Stomach (tissue), 19 donors: ENCODE measurements at places on chromosomes 3 and 15. TPM values are rescaled to one million over a fixed set of nuclear protein-coding genes. Genes with fewer than 3 reads are reported as not detected.

DNA sequence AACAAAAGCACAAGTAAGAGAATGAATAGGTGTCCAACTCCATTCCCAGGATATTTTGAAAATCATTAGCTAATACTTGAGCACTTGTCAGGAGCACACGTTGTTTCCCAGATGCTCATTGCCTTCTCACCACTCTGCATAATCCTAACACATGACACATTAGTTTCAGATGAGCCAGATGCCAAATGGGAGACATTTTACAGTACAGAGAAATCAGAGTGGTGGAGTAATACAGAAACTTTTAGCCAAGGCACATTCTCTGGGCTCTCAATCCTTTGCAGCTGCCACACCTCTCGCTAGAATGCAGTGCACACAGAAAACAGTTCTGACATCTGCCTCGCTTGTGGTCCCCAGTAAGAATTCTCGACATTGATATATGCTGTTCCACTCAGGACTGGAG lies 76.6 kb downstream of the P3H2 start:
- H3K36me3 ChIP-seq, result no peaks in the 10 kb centered on the region
- no peaks in the 10 kb centered on the region for H3K4me1 ChIP-seq
- H3K27me3 ChIP-seq, result no peaks in the 10 kb centered on the region
- no peak overlapping the region for H3K4me3 ChIP-seq

GRCh38 chr3:170809975-170810357 lies 60.0 kb downstream of the RPL22L1 start:
- H3K4me1 ChIP-seq, result peaks cover 7% of the 10 kb centered on the region
- H3K36me3 ChIP-seq, result no peaks in the 10 kb centered on the region
- no peak for DNase-seq
- no peaks in the 10 kb centered on the region for H3K27me3 ChIP-seq
- H3K27ac ChIP-seq, result no peak overlapping the region

DNA sequence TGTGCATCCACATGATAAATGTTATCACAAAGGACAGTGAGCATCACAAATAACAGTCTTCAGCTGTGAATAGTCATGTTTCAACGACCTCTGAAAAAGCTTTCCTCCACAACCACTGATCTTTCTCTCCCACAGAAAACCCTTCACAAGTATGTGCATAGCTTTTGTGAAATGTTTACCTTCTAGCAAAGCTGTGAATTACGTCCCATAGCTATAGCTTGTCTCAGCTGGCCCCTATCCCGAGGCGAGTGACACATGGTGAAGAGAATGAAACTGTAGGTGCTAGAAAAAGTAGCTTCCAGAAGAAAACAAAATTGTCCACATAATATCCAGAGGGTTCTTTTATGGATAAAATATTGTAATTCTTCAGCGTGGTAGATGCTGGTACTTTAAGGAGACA lies 182.0 kb downstream of the FGF12 start:
- no peaks in the 10 kb centered on the region for H3K36me3 ChIP-seq
- H3K4me1 ChIP-seq, result no peaks in the 10 kb centered on the region
- no peak overlapping the region for H3K4me3 ChIP-seq
- H3K27ac ChIP-seq, result no peak overlapping the region

DNA sequence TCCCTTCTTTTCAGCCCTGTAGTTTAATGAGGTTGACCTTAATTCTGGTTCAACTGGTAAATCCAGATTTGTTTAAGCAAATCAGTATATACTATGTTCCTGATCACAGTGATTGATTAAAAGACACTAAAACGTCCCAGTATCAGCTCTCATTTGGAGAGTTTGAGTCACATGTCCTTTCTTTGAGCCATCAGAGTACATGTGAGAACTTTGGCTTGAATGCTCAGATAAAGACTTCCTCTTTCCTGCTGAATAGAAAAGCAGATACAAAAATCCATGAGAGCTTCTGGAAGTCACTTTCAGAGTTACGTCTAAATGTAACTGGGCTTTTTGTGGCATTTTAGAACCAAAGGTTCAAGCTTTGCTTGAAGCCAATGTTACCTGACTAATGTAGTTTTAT lies 341.8 kb upstream of the SATB1 start:
- no peak overlapping the region for H3K4me3 ChIP-seq
- no peak overlapping the region for H3K27ac ChIP-seq
- H3K4me1 ChIP-seq, result peaks cover 5% of the 10 kb centered on the region
- DNase-seq, result no peak

DNA sequence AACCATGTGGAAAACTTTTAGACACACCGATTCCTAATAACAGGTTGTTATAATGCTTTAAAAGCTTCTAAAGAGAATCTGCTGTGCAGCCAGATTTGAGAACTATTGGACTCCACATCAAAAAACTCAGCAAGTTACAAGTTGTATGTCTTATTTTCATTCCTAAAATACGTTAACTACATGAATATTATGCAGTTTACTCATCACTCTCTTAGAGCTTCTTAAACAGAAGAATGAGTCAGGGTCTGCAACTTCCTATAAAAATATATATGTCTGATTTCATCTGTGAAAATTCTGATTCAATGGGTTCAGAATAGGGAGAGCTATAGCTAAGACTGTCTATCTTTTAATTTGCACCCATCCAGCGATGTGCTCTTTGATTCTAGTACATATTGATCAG lies 244.2 kb upstream of the EPHA3 start:
- DNase-seq, result no peak
- no peaks in the 10 kb centered on the region for H3K36me3 ChIP-seq
- no peak overlapping the region for H3K27ac ChIP-seq
- H3K4me1 ChIP-seq, result no peaks in the 10 kb centered on the region
- H3K27me3 ChIP-seq, result no peaks in the 10 kb centered on the region

- peak overlapping the region; percentile 42 for H3K4me3 ChIP-seq
- peaks cover 6% of the 10 kb centered on the region for H3K4me1 ChIP-seq
- DNase-seq, result no peak
- H3K27me3 ChIP-seq, result peaks cover 3% of the 10 kb centered on the region
These were observed 213.9 kb upstream of the PFN2 start for GRCh38 chr3:150184426-150185071.

The MESP1 gene
- polyA plus RNA-seq, result 1.3 TPM
